ENCODE measurements at places on chromosomes 7 and 10.

- DNase-seq, result no peak
Measured at GRCh38 chr10:119413093-119413453, 129.4 kb downstream of the RGS10 start.

DNA sequence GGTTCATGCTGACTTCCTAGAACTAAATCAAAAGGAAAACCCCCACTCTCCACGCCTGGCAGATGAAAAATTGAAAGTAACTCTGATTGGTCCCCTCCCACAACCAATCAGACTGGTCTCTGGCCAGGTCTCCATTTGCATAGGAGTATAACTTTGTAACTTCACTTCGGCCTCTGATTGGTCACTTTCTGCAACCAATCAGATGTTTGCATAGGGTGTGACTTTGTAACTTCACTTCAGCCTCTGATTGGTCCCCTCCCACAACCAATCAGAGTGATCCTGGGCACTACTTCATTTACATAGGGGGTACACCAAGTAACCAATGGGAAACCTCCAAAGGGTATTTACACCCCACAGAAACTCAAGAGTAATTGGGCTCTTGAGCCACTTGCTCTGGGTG is 306.6 kb upstream of the PFKP start:
- no peak for DNase-seq

GRCh38 chr7:123633553-123633952 is 22.1 kb upstream of the LMOD2 start:
- no peak for DNase-seq

GRCh38 chr7:159169391-159169790 is 24.7 kb upstream of the VIPR2 start:
- no peak for DNase-seq

GRCh38 chr10:114301951-114302710 is 63.1 kb downstream of the VWA2 start:
- no peak for DNase-seq

DNA sequence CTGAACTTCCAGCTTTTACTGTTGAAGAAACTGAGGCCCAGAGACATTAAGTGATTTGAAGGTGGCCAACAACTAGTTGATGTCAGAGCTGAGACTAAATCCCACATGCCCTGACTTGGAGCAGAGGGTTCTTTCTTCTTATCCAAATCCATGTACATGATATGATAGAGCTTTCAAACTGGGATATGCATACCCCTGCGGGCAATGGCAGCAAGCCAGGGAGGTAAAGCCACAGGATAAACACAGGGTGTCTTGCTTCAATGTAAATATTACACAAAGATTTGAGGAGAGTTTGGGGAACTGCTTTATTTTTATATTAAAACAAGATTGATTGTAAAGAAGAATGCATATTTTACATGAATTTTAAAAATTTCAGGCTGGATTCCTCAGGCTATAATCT is 2.3 kb upstream of the LRRC72 start:
- DNase-seq, result no peak

DNA sequence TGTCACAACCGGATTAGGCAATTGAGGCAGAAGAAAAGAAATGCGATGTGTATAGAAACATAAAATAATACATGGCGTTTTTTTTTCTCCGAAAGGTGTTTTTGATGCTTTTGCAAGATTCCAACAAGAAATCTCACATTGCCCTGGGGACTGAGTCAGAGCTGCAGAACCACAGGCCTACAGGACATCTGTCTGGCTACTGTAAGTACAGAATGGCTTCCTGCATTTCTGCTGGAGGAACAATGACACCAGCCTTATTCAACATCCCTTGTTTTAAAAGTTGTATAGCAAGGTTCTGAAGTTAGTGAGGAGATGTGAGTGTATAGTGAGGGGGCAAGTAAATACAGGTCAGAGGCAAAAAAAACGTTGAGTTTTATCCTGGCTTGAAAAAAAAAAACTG is 256.4 kb downstream of the ABCA13 start:
- no peak for DNase-seq

GRCh38 chr7:77426521-77427051 is 10.4 kb upstream of the GSAP start:
- no peak for DNase-seq

DNA sequence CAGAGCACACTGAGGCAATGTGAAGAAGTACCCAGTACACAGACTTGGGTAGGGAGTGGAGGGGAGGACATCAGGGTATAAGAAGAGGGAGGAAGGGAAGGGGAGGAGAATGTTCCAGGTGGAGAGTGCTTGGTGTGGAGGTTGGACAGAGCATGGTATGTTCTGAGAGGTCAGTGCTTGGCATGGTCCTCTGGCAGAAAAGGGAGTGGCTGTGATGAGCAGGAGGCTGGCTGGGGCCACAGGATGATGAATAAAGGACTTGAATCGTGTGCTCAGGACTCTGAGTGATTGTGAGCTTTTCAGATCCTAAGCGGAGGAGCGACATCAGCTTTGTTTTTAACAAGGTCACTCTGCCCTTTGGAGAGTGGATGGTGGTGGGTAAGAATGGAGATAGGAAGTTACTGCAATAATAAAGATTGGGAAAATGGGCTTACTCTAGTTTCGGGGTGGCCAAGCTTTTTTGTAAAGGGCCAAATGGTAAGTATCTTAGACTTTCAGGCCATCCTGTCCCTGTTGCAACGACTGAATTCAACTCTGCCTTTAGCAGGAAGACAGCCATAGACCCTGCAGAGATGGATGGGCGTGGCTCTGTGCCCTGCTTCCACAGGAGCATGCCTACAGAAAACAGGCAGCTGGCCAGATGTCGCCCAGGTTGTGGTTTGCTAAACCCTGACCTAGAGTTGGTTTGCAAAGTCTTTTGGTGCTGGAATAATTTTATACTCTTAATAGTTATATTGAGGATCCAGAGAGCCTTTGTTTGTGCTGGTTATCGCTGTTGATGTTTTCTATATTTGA is 8.4 kb downstream of the PPP2R2D start:
- no peak for DNase-seq

- DNase-seq, result no peak
Measured at GRCh38 chr7:134453518-134453917, 5.4 kb downstream of the AKR1B1 start.

GRCh38 chr10:5470062-5470751 is 29.2 kb downstream of the CALML5 start:
- no peak for DNase-seq

DNA sequence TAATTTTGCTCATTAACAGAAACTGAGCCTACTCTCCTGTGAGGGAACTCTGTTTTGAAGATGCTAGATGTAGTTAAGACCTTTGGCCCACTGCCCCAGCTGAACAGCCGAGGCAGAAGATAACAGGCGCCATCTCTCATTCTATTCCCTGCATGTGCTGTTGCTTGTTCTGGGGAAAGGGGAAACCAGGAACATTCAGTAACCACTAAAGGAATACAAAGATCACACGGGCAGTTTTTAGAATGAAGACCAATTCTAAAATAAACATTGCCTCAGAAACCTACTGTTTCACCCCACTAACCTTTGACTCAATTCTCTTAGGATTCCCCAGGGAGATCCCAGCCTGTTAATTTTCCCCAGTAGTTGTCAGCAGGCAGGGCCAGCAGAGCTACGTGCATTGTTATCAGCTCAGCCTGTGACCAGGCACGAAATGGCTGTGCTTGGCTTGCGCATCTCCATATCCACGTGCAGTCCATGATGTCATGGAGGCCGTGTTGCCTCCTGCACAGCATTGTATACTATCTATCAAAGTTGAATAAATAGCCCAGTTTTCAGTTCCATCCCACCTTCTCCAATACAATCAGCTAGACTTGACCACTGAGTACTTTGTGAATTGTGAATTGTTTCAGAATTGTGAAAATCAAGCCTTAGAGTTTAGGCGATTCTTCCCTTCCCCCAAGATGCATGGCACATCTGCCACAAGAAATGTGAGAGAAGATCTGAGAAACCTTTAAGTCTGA is 36.0 kb downstream of the ANK3 start:
- no peak for DNase-seq

GRCh38 chr10:45278860-45279498 is 36.4 kb downstream of the OR13A1 start:
- no peak for DNase-seq

GRCh38 chr10:24214762-24215161 is 5.8 kb downstream of the KIAA1217 start:
- DNase-seq, result no peak

- DNase-seq, result no peak
Measured at GRCh38 chr7:147053746-147054145, 937.1 kb downstream of the CNTNAP2 start.

- no peak for DNase-seq
Measured at GRCh38 chr7:41328544-41328943, 374.3 kb downstream of the INHBA start.

GRCh38 chr7:98085674-98086073 is 21.0 kb upstream of the LMTK2 start:
- no peak for DNase-seq

GRCh38 chr10:72525689-72526088 is 100.2 kb downstream of the MICU1 start:
- DNase-seq, result no peak

Measured in NCI-H510A (cell line).